Heart left ventricle (tissue), 16 donors: ENCODE measurements at places on chromosomes 16 and 17.

- H3K36me3 ChIP-seq = no peaks in the 10 kb centered on the region
- no peak within 1 kb of the TSS for H3K4me3 ChIP-seq
- no peaks in the 10 kb centered on the region for H3K27me3 ChIP-seq
- no peak for DNase-seq
- no peaks in the 10 kb centered on the region for H3K4me1 ChIP-seq
Observed at GRCh38 chr17:10837921-10838320, at the start of gene PIRT. PIRT (minus strand) TSS chr17:10838087; CDS start chr17:10825645, 12,442 bp downstream.

GRCh38 chr16:47026947-47027346, 53.5 kb upstream of the DNAJA2 start:
- H3K27ac ChIP-seq = no peak overlapping the region
- H3K27me3 ChIP-seq = no peaks in the 10 kb centered on the region

DNA sequence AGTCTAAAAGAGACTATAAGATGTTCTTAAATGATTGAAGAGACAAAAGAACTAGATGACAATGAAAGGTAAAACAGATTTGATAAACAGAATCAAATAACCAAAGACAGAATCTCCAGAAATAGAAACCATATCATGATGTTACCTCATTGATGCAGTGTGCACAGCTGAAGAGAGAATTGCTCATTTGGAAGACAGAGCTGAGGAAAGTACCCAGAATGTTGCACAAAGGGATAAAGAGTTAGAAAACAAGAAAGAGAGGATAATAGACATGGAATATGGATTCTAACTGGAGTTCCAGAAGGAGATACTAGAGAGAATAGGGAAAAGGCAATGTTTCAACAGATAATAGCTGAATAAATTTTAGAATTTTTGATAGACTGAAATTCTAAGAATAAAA, 47.9 kb downstream of the CYLD start:
- H3K36me3 ChIP-seq = peaks cover 87% of the 10 kb centered on the region
- no peak for DNase-seq
- H3K4me1 ChIP-seq = no peaks in the 10 kb centered on the region
- no peak overlapping the region for H3K27ac ChIP-seq
- no peak overlapping the region for H3K4me3 ChIP-seq

GRCh38 chr16:70651524-70651923, 5.2 kb downstream of the IL34 start:
- H3K4me1 ChIP-seq = peaks cover 13% of the 10 kb centered on the region
- H3K36me3 ChIP-seq = no peaks in the 10 kb centered on the region
- H3K27ac ChIP-seq = no peak overlapping the region
- no peak overlapping the region for H3K4me3 ChIP-seq
- no peak for DNase-seq
- no peaks in the 10 kb centered on the region for H3K27me3 ChIP-seq

- H3K4me1 ChIP-seq = no peaks in the 10 kb centered on the region
- no peaks in the 10 kb centered on the region for H3K27me3 ChIP-seq
- no peaks in the 10 kb centered on the region for H3K36me3 ChIP-seq
- H3K27ac ChIP-seq = no peak overlapping the region
- no peak overlapping the region for H3K4me3 ChIP-seq
Observed at GRCh38 chr17:63140255-63140654, 174.2 kb downstream of the TANC2 start.
